ENCODE measurements at places on chromosomes 11 and 22.

- DNase-seq: no peak
Measured at GRCh38 chr11:116980136-116980793, 118.0 kb downstream of the SIK3 start.

- peak; percentile 72 for DNase-seq
Measured at GRCh38 chr11:102268083-102268984, 49.0 kb upstream of the BIRC3 start.

- peak; percentile 0 for DNase-seq
Measured at GRCh38 chr11:1228921-1229451, 6.1 kb downstream of the MUC5B start.

GRCh38 chr11:15849257-15849656 lies 507.1 kb downstream of the SOX6 start:
- DNase-seq: no peak

DNA sequence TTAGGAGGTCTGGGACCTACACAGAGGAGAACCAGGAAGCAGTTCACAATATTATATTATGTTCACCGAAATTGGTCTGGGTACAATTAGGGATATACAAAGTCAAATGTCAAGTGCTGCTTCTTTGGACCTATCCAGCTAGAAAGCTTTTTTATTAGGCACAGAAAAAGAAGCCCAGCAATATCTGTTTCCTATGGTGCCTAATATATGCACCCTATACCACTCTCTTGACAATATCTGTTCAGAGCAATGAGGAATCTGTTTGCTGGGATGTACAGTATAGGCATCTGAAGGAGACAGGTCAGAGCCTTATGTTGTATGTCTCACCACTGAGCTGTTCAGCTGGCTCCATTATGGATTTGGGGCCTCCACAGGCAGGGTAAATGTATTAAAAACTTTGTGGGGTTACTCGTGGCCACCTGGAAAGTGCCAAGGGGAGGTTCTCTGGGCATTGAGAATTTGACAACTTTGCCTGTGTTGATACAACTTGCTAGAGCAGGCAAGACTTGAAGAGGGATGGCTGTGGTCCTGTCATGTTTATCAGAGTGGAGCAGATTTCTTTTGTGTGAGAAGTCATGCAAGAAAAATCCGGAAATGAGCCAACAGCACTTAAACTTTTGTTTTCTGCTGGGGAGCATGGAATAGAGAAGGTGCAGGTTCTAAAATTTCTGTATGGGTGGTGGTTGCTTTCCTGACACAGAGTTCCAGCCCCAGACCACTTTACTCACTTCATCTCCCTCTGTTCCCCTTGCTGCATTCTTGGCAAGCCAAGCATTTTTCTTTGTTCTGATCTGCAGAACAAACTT lies 10.1 kb downstream of the STIM1 start:
- no peak for DNase-seq

- no peak for DNase-seq
Measured at GRCh38 chr11:96203567-96204365, 139.2 kb downstream of the MAML2 start.

- DNase-seq: peak; percentile 59
Measured at GRCh38 chr11:120215634-120216033, 4.8 kb downstream of the OAF start.

DNA sequence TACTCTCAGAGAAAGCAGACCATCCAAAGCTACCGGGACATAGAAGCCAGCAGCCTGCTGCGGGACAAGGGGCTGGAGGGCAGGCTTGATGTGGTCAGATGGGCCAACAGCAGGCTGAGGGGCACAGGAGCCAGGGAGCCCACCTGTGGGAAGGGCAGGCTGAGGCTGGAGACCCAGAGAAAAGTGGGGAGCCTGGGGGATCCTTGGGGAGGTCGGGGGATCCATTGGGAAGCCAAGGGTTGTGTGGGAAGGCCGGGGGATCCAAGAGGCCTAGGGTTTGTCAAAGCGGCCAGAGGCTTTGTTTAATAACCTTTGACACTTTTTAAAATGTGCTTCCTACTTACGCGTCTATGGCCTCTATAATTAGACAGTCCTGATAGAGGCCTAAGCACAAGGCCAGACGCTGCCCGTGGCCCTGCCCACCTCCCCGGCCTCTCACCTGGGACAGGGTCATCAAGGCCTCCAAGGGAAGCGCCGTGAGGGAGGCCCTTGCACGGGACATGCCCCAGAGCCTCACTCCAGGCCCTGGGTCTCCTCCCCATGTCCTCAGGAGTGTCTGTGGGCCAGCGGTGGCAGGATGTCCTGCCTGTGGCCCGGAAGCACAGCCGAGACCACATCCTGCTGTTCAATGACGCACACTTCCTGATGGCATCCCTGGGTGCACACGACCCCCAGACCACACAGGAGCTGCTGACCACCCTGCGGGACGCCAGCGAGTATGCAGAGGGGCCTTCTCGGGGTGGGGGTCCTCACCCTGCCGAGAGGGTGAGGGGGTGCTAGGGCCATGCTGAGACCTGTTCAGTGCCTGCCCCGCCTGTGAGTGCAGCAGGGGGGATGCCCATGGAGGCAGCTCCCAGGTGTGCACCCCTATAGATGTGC lies 8.6 kb upstream of the GTSE1 start:
- DNase-seq: no peak

DNA sequence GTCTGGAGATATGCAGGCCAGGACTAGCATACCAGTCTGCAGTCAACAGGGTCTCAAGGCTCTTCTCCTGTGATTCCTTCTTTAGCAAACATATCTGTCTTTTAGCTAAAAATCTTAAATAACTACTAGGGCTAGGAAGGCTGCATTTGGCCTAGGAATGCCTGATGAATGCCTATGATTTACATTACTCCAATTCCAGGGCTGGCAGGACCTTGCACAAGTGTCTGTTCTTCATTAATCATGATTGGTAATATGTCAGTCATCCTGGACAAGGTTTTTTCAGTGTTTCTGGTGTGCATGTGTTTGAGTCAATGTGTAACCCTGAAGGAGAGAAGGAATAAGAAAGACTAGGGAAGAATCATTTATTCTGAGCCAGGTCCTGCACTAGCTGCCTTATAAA lies 280.5 kb upstream of the NARS2 start:
- no peak for DNase-seq

- no peak for DNase-seq
Measured at GRCh38 chr22:38655519-38656255, 505 bp downstream of the FAM227A start.

GRCh38 chr11:18853086-18853720 lies 61.6 kb upstream of the PTPN5 start:
- DNase-seq: no peak

- no peak for DNase-seq
Measured at GRCh38 chr11:119375337-119376196, 5.9 kb downstream of the USP2 start.

DNA sequence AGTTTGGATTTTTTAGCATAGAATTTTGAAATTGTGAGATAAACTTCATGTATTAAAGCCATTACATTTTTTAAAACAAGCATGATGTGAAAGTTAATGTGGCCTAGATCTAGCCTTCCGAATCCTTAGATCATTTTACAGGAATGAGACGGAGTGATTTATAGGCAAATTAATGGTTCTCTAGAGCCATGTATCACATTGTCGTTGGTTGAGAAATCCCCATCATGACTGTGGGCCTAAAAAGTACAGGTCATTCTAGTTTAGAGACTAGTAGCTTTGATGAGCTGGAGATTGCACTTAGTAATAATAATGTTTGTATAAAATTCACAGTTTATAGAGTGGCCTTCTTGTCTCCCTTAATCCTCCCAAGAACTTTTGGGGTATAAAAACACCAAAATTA lies 7.1 kb downstream of the EWSR1 start:
- DNase-seq: no peak

- peak; percentile 82 for DNase-seq
Measured at GRCh38 chr11:121630041-121630440, 177.3 kb upstream of the SORL1-AS1 start.

DNA sequence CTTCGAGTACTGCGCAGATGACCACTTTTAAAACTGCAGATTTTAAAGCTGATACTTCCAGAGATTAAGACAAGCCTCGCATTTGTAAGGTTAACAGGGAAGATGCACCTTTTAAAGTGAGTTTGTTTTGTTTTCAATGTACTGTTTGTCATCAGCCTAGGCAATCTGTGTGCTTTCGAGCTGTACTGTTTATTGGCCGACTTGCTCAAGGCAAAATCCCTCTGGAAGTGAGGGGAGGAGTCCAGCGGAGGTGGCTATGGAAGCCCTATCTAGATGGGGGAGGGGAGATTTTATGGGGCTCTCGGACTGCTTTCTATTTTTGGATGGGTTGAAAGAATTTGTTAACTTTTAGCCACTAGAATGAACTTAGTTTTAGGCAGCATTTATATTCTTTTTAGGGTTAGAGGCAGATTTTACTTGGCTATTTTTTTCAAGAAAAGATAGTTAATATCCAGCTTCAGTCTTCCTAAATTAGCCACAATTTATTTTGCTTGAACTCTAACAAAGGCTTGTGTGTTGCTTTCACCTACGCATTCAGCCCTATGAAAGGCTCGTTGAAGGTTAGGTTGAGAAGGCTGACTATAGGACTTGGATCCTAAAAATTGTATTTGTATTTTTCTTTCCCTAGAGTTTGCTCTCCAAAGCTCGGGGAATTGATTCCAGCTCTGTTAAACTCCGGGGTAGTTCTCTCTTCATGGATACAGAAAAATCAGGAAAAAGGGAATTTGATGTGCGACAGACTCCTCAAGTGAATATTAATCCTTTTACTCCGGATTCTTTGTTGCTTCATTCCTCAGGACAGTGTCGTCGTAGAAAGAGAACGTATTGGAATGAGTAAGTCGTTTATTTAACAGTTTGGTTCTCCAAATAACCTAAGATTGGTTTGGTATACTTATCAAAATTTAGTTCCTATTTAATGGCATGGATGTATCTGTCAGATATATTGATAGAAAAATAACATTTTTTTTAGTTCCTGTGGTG lies 2.1 kb downstream of the WEE1 start:
- DNase-seq: peak; percentile 76

DNA sequence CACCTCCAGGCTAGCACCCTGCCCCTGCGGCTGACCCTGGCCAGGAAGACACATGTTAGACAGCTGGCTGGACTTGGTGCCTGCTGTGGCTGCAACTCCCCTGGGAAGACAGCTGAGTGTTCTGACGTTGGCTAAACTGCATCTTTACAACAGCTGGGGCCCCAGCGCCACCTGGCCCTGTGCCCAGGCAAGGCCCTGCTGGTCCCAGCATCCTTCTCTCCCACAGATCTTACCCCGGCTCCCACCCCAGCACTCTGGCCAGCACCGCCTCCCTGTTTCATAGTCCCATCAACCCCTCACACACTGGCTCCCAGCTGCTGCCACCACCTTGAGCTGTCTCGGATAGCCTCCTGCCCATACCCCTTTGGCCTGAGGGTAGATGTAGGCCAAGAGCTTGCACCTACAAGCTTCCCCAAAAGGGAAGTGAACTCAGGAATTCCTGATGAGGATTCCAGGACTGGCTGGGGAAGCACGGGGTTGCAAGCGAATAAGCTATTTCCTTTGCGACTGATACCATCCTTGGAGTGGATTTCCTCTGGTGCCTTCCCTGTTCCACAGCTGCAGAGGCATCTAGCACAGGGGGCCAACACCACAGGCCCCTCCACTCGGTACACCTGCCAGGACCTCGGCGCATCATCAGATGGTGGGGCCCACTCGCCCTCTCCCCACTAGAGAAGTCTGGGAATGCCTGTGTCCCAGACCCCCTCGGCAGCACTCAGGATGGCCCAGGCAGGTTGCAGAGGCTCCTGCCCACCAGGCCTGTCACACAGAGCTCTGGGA lies 28.5 kb downstream of the RSPH14 start:
- no peak for DNase-seq

DNA sequence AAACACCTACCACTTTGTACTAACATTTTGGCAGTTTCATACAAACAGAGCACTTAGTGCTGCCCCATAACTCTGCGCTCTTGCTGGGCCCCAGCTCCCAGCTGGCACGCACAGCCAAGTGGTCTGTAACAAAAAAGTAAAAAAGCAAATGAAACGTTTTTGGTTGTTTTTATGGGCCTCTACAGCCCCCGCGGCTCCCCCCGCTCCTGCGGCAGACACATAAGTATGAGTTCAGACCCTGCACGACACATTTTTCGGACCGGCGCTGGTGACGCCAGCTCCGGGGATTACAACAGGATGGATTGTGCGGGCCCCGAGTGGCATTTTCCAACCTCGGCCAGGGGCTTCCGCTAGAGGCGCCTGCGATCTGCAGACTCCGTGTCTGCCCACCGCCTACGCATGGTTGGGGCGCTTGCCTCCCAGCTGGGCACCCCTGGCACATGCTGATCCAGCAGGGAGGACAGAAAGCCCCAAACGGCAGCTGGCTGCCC lies 418.2 kb downstream of the SOX6 start:
- peak; percentile 13 for DNase-seq

DNA sequence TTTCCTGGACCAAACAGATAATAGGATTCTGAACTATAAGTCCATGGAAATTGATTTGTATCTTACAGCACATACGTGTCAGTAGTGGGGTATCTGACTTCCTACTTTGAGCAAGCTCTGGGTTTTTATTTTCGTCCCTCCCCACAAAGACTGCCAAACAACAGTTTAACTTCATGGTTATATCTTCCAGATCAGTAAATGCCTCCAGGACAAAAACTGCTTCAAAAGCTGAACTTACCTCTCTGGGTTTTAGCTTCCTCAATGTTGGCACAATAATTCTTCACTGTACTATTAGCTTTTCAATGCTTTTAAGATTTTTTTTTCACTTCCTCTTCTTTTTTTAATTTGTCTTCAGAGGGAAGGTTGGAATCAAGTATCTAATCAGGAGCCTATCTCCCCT lies 4.2 kb upstream of the DPF2 start:
- no peak for DNase-seq

DNA sequence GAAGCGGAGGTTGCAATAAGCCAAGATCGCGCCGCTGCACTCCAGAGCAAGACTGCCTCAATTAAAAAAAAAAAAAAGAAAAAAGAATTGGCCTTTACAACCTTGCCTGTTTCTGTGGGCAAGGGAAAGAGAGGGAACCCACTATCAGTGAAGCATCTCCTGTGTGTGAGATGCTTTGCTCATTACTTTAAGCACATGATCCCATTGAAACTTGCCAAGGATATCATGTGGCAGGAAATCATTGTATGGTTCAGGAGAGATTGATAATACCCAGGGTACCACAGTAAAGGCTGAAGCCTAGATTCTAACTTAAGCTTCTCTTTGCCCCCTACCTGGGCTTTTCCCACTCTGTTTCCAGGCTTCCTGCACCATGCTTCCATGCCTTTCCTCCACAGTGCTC lies 3.6 kb downstream of the LDLRAD3 start:
- no peak for DNase-seq

Measured in MG63 (cell line).